Dermis microvascular lymphatic vessel endothelial cell (primary cell): ENCODE measurements at places on chromosomes 3 and 15. TPM values are rescaled to one million over a fixed set of nuclear protein-coding genes. Genes with fewer than 3 reads are reported as not detected.

SAMMSON gene
- total RNA-seq: not detected in 2 replicates

DNA sequence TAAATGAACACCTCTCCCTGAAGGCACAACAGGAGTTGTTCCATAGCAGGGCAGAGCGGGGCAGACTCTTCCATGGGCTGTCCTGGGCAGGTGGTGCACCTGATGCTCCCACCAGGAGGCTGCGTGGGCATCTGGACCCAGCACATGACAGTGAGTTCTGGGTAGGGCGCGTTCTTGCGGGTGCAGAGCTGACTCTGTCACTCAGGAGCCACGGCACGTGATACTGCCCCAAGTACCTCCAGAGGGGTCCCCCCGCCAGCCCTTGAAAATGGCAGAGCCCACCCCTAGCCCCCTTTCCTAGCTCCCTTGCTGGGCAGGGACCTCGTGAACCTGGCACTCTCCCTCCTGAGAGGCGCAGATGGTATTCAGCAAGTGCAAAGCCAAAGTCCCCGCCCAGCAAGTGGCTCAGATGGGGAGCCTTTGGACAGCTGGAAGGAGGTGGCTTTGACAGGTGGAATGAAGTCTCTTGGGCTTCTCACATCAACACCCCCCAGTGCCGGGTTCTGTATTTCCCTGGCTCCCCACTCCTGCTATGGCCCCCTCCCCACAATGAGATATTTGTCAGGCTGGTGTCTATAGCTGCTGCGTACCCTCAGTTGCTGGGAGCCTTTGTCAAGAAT, 172.1 kb downstream of the TBC1D2B start:
- no peak for DNase-seq

DNA sequence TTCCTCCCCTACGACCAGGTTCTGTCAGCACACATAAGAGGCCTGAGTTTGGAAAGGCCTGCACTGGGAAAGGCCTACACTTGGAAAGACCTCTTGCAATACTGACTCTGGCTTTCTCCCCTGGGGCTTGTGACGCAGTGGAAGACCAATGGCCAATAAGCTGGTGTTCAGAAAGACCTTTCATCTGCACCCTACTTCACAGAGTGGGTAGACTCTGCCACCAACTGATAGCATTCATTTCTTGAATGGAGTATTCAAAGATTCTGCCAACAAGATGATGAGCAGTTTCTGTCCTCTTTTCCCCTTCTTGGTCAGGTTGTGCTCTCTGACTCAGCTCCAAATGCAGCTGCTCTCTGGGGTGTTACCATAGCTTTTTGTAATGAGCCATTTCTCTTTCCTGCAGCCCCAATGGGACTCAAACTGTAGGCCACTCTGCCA, 48.8 kb downstream of the TIPARP start:
- no peak for DNase-seq

GRCh38 chr15:61382927-61383326, 153.8 kb upstream of the RORA start:
- DNase-seq: no peak

DNA sequence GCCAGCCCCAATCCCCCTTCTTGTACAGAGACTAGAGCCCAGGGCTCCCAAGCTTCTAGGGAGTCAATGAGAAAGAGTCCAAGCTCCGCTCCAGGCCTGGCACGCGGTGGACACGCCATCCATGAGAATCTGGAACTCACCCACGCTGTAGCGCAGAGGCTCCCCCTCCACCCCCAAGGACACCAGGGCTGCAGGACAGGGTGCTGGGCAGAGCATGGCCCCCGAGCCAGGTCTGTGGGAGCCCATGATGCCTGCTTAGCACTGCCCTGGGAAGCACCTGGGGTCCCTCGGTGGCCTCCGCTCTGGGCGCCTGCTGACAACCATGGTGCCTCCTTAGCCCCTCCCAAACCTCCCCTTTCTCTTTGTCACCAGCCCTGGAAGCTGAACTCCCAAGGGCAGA, 28.5 kb downstream of the ACSBG1 start:
- DNase-seq: no peak
